Suprapubic skin (tissue), 4 donors: ENCODE measurements at places on chromosomes 6 and 20.

GRCh38 chr20:47020231-47020630, 125.6 kb downstream of the EYA2 start:
- H3K27me3 ChIP-seq = no peaks in the 10 kb centered on the region
- DNase-seq = no peak
- H3K4me1 ChIP-seq = peaks cover 7% of the 10 kb centered on the region
- no peak overlapping the region for H3K27ac ChIP-seq

DNA sequence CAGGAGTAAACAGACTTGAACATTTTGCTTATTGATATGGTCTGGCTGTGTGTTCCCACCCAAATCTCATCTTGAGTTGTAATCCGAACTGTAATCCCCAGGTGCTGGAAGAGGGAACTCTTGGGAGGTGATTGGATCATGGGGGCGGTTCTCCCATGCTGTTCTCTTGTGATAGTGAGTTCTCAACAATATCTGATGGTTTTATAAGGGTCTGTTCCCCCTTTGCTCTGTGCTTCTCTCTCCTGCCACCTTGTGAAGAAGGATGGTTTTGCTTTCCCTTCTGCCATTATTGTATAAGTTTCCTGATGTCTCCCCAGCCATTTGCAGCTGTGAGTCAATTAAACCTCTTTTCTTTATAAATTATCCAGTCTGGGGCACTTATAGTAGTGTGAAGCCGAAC, 40.0 kb downstream of the MYLIP start:
- H3K27me3 ChIP-seq = no peaks in the 10 kb centered on the region
- H3K36me3 ChIP-seq = no peaks in the 10 kb centered on the region
- H3K4me1 ChIP-seq = no peaks in the 10 kb centered on the region
- no peak overlapping the region for H3K27ac ChIP-seq
- DNase-seq = no peak

DNA sequence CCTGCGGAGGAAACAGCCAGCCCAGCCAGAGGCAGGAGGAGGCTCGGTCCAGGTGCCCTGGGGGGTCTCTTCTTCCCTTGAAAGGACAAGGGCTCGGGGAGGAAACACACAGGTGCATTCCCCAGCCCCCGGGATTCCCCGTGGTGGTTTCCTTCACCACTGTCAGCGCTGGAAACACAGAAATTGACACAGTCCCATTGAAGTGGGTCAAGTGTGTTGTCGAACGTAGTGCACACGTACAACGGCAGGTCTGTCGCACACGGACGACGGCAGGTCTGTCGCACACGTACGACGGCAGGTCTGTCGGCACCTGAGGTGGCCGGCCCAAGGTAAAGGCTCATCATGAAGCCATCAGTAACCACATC, 80.9 kb downstream of the DLL1 start:
- H3K27me3 ChIP-seq = peaks cover 27% of the 10 kb centered on the region
- peak; percentile 76 for DNase-seq
- H3K36me3 ChIP-seq = no peaks in the 10 kb centered on the region
- H3K4me3 ChIP-seq = no peak overlapping the region
- H3K4me1 ChIP-seq = no peaks in the 10 kb centered on the region
- H3K27ac ChIP-seq = no peak overlapping the region

GRCh38 chr6:68968301-68968649, 333.2 kb downstream of the ADGRB3 start:
- no peak overlapping the region for H3K4me3 ChIP-seq
- H3K27me3 ChIP-seq = no peaks in the 10 kb centered on the region
- DNase-seq = no peak
- no peaks in the 10 kb centered on the region for H3K4me1 ChIP-seq

DNA sequence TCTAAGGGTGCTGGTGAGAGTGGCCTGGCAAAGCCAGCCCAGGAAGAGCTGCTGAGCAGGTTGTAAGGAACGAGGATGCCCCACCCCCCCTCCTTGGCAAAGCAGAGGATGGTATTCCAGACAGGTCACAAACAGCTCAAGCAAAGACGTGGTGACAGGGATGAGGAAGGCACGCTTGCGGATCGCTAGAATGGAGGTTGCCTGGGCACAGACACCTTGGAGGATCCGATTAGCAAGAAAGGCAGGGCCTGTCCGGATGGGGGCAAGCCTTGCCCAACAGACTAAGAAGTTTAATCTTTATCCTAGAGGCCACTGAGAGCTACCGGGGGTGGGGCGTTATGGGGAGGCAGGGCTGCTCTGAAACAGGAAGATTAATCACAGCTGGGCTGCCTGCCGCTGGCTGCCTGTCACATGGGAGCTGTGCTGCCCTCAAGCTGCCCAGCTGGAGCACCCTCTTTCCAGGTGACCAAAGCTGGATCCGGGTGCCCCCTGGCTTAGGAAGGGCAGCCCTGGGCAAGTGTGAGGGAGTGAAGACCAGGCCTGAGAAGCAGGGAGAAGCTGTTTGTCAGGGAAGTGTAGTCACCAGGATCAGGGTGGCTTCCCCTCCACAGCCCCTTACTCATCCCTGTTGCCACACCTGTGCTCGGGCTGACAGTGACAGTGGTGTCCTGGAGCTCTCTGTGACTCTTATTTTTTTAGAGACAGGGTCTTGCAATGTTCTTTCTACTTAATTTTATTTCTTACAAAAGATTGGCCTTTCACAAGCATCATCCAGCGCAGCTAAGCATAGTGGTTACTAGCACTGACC, 9.1 kb upstream of the MAPK13 start:
- H3K27me3 ChIP-seq = no peaks in the 10 kb centered on the region
- H3K27ac ChIP-seq = peak overlapping the region; percentile 68
- H3K4me3 ChIP-seq = peak overlapping the region; percentile 14

DNA sequence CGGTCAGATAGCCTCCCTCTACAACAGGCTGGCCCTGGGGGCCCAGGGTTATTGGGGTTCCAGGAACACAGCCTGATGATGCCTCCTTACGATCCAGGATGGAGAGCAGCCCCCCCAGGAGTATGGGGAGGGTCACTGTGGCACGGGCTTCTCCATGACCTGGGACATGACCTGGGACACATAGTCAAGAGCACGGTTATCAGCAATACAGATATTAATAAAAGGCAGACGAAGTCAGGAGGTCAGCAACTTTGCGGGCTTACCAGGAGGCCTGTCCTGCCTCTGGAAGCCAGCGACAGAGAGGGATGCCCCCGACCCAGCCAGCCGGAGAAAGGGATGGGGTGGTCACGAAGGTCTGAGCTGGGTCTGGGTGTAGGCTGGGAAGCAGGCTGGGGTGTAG, 795 bp downstream of the MMP24OS start:
- H3K36me3 ChIP-seq = peaks cover 48% of the 10 kb centered on the region
- H3K4me1 ChIP-seq = peaks cover 51% of the 10 kb centered on the region
- peak overlapping the region; percentile 86 for H3K4me3 ChIP-seq
- H3K27me3 ChIP-seq = no peaks in the 10 kb centered on the region

GRCh38 chr6:31821301-31822035, 6.1 kb upstream of the HSPA1B start:
- H3K4me3 ChIP-seq = peak overlapping the region; percentile 61
- H3K27ac ChIP-seq = peak overlapping the region; percentile 96
- H3K36me3 ChIP-seq = no peaks in the 10 kb centered on the region
- peak; percentile 89 for DNase-seq

GRCh38 chr20:53866794-53867740, 203.3 kb downstream of the BCAS1 start:
- H3K4me3 ChIP-seq = peak overlapping the region; percentile 6
- peak overlapping the region; percentile 91 for H3K27ac ChIP-seq
- H3K36me3 ChIP-seq = no peaks in the 10 kb centered on the region
- H3K27me3 ChIP-seq = no peaks in the 10 kb centered on the region
- DNase-seq = no peak
- peaks cover 55% of the 10 kb centered on the region for H3K4me1 ChIP-seq

DNA sequence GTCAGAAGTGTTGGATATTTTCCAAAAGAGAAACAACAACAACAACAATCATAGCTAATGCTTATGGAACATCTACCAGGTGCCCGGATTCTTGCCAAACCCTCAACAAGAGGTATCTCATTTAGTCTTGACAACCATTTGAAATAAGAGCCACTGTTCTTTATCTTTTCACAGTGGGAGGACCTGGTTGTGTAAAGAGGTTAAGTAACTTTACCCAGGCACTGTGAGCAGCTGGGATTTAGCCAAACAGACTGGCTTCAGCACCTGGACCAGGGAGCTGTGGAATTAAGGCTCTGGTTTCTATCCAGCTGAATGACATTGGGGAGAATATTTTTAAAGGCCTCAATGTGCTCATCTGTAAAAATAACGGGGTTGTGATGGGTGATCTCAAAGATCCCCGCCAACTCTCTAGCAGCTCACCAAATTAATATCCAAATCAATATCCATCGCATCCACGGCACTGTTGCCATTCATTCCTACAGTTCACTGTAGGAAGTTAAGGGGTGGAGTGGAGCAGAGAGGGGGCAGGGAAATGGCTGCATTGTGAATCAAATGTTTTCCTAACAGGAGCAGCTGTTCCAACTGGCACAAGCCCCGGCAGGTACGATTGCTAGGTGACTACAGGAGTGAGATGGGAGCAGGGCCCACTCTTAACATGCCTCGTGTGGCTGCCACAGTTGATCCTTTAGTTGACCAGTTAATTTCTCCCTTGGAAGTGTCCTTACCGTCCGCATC, 61.8 kb downstream of the GCNT2 start:
- no peaks in the 10 kb centered on the region for H3K36me3 ChIP-seq
- no peaks in the 10 kb centered on the region for H3K27me3 ChIP-seq
- no peak overlapping the region for H3K4me3 ChIP-seq
- H3K27ac ChIP-seq = no peak overlapping the region

GRCh38 chr6:127342946-127343808, at the start of gene ECHDC1:
TSS of gene ECHDC1 (minus strand) at chr6:127343609. CDS start at chr6:127331028, 12,581 bp downstream.
- peak within 1 kb of the TSS; percentile 89 for H3K4me3 ChIP-seq
- peaks cover 41% of the 10 kb centered on the region for H3K4me1 ChIP-seq
- no peaks in the 10 kb centered on the region for H3K27me3 ChIP-seq
- H3K27ac ChIP-seq = peak within 1 kb of the TSS; percentile 90
- H3K36me3 ChIP-seq = no peaks in the 10 kb centered on the region

DNA sequence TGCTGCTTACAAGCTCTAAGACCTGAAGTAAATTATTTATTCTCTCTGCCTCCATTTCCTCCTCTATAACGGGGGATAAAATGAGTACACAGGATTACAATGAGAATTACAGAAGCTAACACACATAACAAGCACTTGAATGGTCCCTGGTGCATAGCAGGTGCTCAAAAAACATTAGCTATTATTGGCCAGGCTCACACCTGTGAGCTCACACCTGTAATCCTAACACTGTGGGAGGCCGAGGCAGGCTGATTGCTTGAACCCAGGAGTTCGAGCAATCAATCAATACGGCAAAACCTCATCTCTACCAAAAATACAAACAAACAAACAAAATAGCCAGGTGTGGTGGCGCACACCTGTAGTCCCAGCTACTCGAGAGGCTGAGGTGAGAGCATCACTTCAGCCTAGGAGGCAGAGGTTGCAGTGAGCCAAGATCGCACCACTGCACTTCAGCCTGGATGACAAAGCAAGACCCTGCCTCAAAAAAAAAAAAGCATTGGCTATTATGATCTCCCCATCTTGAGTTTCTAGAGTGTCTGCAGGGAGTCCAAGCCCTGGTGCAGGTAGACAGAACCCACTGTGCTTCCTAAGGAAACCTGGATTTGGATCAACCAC, 68.1 kb downstream of the PREX1 start:
- H3K4me1 ChIP-seq = peaks cover 6% of the 10 kb centered on the region
- no peak overlapping the region for H3K27ac ChIP-seq
- H3K4me3 ChIP-seq = no peak overlapping the region
- no peaks in the 10 kb centered on the region for H3K27me3 ChIP-seq
- DNase-seq = no peak

DNA sequence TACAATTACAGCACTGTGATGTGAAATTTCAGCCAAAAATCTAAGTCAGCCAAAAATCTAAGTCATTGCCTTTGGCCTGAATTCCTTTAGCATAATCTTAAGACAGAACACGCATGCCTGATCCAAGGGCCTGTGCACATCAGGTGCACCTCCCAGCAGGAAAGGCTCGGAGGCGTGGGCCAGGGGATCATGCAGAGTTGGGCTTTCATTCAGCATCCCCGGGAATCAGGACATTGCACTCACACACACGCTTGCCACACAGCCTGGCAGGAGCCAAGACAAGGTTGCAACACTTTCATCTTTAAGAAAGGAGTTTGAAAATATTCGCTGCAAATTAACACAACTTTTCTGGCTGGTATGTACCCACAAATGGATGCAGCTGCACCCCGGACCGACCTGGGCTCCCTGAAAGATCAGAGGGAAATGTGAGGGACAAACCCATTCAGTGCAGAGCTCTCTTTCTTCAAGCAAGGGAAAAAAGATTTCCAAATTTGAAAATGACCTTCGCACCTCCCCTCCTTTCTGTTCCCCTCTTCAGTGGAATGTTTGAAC, 48.8 kb downstream of the ERMARD start:
- H3K27ac ChIP-seq = no peak overlapping the region
- H3K4me1 ChIP-seq = peaks cover 10% of the 10 kb centered on the region
- H3K36me3 ChIP-seq = no peaks in the 10 kb centered on the region
- peaks cover 15% of the 10 kb centered on the region for H3K27me3 ChIP-seq
- no peak overlapping the region for H3K4me3 ChIP-seq

DNA sequence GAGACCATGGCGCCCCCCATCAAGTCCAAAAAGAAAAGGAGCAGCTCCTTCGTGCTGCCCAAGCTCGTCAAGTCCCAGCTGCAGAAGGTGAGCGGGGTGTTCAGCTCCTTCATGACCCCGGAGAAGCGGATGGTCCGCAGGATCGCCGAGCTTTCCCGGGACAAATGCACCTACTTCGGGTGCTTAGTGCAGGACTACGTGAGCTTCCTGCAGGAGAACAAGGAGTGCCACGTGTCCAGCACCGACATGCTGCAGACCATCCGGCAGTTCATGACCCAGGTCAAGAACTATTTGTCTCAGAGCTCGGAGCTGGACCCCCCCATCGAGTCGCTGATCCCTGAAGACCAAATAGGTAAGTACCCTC, 41.7 kb upstream of the NAA20 start:
- H3K36me3 ChIP-seq = peaks cover 6% of the 10 kb centered on the region
- H3K4me3 ChIP-seq = peak overlapping the region; percentile 65
- no peaks in the 10 kb centered on the region for H3K27me3 ChIP-seq

GRCh38 chr6:166145751-166146150, 21.9 kb downstream of the TBXT start:
- H3K27me3 ChIP-seq = no peaks in the 10 kb centered on the region
- H3K27ac ChIP-seq = no peak overlapping the region
- no peak for DNase-seq
- no peaks in the 10 kb centered on the region for H3K36me3 ChIP-seq
- H3K4me1 ChIP-seq = no peaks in the 10 kb centered on the region

GRCh38 chr20:16246291-16246690, 327.0 kb downstream of the KIF16B start:
- no peaks in the 10 kb centered on the region for H3K36me3 ChIP-seq
- H3K4me1 ChIP-seq = no peaks in the 10 kb centered on the region
- no peak for DNase-seq
- no peak overlapping the region for H3K27ac ChIP-seq
- no peaks in the 10 kb centered on the region for H3K27me3 ChIP-seq

- H3K4me3 ChIP-seq = no peak overlapping the region
- peak; percentile 62 for DNase-seq
- H3K27ac ChIP-seq = no peak overlapping the region
- peaks cover 5% of the 10 kb centered on the region for H3K27me3 ChIP-seq
- peaks cover 14% of the 10 kb centered on the region for H3K4me1 ChIP-seq
- no peaks in the 10 kb centered on the region for H3K36me3 ChIP-seq
Measured at GRCh38 chr20:57753332-57754164, 43.7 kb upstream of the PMEPA1 start.
